ENCODE measurements at places on chromosomes 1 and 21.

GRCh38 chr1:67850611-67851075 is 17.4 kb upstream of the GNG12 start:
- DNase-seq: peak; percentile 97

GRCh38 chr1:219659005-219659600 is 46.2 kb upstream of the ZC3H11B start:
- no peak for DNase-seq

- DNase-seq: no peak
Measured at GRCh38 chr1:100762461-100762860, 42.9 kb downstream of the VCAM1 start.

GRCh38 chr1:6511056-6511455 is 19.6 kb upstream of the PLEKHG5 start:
- no peak for DNase-seq

DNA sequence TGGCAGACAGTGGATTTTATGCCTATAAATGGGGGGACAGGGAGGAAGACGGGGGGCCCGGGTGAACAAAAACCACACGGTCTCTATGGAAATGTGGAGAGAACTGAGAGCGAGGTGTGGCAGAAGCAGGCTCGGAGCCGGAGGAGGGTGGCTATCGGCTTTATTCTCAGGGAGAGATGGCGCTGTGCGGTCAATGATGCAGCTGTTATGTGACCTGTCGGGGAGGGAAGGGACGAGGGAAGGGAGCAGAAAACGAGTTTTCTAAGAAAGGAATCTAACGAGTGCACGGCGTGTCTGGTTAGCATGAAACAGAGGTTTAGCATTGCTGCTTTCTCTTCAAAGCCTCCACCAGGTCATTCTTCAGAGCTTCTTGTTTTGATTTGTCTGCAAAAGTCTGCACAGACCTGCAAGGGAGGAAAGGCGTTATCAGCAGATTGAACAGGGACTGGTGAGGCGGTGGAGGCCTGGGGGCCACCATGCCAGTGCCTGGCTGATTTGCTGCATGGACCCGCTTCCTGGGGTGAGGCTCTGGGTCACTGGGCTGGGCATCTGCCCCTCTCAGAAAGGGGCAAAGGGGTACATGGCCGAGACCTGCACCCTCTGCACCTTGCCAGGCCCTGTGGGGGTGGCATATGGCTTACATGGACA is 27.2 kb downstream of the SLC66A1 start:
- no peak for DNase-seq

- peak; percentile 74 for DNase-seq
Measured at GRCh38 chr1:67149179-67149770, 14.5 kb upstream of the C1orf141 start.

- DNase-seq: no peak
Measured at GRCh38 chr1:81298266-81298665, 502.5 kb upstream of the ADGRL2 start.

DNA sequence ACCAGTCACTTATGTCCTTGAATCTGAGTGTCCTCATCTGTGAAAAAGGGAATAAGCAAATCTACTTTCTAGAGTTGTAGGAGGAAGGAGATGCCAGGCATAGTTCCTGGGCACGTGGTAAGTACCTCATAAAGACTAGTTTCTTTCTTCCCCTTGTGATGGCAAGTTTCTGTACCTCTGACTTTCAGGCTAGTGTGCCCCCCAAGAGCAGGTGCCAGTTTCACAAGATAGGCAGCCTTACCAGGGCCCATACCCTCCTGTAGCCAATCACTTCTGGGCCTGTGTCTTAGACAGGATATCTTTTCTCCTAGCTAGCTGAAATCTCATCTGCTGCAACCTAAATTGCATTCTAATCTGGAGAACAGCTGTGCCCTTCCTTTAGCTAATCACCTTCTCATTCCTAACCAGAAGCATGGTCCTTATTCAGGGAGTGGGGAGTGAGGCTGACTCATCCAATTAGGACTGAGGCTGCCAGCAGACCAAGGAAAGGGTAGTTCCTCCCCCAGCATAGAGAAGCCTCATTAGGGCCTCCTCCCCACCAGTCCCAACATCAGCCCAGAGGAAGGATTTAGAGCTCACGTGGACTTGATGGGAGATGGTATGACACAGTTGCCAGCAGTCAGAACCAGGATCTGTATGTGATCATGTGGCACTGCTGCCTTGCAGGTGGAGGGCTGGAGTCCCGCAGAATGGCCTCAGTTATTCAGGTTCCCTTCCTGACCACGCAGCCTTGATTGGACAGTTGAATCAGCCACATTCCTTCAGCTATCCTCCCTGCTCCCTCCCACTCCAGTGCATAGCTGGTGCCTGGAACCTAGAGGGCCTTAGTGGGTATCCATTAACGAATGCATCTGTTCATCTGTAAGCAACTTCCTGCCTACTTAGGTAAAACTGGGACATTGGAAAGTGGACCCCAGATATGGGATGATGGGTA is 7.9 kb downstream of the KLHDC8A start:
- DNase-seq: no peak

DNA sequence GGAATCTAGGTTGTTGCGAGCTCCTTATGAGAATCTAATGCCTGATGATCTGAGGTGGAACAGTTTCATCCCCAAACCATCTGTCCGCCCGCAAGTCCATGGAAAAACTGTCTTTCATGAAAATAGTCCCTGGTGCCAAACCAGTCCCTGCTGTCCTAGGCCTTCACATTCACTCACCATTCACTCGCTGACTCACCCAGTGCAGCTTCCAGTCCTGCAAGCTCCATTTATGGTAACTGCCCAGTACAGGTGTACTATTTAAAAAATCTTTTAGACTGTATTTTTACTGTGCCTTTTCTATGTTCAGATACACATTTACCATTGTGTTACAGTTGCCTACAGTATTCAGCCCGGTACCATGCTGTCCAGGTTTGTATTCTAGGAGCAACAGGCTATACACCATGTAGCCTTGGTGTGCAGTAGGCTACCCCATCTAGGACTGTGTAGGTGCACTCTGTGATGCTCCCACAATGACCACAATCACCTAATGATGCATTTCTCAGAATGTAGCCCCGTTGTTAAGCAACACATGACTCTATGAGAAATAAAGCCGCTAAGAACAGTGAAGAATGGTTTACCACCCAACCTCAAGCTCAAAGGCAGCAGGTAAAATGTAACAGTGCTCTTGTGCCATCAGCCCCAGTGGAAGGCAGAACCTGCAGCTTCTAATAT is 2.4 kb downstream of the ECHDC2 start:
- DNase-seq: no peak

- DNase-seq: peak; percentile 74
Measured at GRCh38 chr1:79005945-79006344, 585 bp downstream of the ADGRL4 start.

GRCh38 chr21:46098303-46099141 is 610 bp downstream of the COL6A2 start:
- no peak for DNase-seq

DNA sequence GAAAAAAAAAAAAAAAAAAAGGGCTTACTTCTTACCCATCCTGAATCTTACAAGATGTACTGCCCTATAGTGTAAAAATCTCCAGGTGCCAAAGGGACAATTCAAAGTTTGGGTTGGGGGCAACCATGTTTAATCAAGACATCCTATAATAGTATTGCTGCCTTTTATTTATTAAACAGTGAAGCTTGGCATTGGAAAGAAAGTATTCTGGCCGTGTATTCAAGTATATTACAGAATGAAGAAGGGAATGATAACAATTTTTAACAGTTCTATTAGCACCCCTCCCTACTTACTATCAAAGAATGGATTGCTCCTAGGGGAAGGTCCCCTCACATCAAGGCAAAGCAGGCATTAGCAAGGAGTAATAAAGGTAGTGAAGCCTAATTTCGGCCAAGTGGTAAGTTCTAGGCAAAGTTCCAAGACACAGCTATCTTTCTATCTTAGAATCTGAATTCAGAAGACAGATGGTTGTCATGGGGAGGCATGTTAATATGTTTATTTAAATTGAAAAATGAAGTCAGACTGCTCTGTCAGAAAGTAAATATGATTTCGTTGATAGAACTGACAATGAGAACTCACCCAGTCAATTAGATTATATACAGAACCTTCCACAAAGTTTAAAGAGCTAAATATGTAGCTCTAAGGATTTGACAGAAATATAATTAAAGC is 24.6 kb downstream of the ST7L start:
- no peak for DNase-seq

DNA sequence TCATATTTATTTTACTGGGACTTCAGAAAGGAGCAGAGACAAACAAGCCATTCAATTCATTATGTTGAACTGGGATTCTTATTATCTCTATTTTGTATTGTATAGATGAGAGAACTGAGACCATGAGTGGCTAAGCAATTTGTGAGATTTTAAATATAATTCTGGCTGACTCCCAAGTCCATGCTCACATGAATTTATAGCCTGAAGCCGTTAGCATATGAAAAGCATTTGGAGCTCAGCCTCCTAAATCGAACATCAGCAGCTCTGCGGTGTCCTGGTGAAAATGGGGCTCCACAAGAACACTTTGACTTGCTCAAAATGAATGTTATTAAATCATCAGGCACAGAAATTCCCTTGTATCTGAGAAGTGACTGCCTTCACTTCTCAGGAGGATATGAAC is 96.8 kb upstream of the DPT start:
- DNase-seq: no peak

Data from endothelial cell of umbilical vein (primary cell).